Progenitor cell of endocrine pancreas (in vitro differentiated cells): ENCODE measurements at places on chromosomes 1 and 21.

- DNase-seq, result no peak
Measured at GRCh38 chr1:88735382-88735781, 51.3 kb downstream of the PKN2 start.

DNA sequence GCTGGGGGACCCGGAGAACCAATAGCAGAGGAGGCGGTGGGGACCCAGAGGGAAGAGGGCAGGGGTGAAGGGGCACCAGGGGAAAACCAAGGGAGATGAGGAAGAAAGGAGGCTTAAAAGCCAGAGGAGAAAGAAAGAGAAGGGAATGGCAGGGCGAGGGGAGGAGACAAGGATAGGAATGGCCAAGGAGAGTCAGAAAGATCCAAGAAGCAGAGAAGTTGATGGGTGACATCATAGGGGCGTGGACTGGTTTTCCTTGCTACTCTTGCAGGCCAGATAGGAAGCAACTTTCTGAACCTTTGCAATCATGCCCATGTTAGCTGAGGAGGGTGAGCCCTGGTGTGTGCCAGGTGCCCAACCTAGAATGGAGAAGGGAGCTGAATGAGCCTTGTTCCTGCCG lies 5.4 kb downstream of the NPR1 start:
- DNase-seq, result no peak

DNA sequence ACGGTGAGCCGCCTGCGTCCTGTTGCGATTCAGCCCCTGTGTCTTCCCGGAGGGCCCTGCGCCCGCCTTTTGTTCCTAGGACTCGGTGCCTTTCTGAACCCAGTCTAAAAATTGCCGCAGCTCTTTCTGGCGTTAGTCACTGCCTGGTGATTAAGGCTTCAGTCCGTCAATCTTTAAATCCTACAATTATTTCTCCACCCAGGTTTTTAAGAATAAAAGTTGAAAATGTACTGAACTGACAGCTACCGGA lies 16.2 kb upstream of the PDXK start:
- DNase-seq, result no peak

GRCh38 chr1:231159963-231160761 lies 1.7 kb upstream of the TRIM67 start:
- no peak for DNase-seq

DNA sequence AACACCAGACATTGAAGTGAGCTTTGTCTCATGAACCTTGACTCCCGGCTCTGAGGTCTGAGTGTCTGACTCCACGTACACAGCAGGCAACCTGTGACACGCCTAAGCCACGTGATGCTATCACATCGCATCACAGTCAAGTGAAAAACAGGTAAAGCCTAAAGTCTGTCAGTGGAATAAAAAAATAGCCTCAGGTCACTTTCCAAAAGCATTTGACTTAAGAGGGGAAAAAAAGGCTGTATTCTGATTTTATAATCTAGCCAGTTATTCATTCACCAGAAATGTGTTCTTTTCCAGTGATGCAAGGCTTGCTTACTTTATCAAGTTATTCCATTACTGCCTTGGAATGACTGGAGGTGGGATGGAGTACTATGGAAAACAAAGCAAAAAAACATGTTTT lies 163.2 kb upstream of the HMCN1 start:
- no peak for DNase-seq

- no peak for DNase-seq
Measured at GRCh38 chr1:106753066-106753465, 303.4 kb upstream of the PRMT6 start.

DNA sequence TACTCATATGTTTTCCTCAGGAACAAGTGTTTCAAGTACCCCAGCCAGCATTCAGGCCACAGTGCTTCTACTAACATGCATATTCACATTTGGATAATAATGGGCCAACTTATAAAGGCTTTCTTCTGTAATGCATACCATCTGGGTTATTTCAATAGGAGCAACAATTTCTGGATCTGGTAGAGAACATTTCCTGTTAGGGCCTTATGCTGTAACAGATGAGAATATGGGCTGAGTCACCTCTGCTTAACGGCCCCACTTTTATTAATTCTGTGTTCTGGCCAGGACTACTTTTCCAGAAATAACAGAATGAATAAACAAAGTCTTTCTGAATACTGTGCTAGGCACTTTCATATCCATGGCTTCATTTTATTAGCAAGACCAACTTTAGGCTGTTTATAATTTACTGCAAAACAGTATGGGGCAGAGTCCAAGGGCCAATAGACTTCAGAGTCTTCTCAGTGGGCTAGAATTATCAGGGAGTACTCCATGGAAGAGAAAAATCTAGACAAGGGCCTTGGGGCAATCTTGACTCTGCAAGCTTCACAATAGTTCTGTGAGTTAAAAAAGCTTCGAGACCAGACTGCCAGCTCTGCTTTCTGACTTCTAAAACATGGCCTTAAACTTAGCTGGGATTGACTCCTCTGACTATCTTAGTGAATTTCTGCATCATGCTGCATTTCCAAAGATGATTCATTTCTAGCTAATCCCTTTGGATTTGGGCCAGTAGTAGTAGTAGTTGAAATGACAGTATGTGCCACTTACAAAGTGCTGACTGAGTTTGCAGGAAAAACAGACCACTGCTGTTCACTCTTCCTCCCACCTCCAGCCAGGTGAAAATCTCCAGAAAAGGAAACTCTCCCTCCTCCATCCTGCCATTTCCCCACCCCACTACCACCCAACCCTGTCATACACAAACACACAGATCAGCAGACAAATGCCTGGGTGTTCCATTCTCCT lies 8.2 kb upstream of the SSX2IP start:
- no peak for DNase-seq

DNA sequence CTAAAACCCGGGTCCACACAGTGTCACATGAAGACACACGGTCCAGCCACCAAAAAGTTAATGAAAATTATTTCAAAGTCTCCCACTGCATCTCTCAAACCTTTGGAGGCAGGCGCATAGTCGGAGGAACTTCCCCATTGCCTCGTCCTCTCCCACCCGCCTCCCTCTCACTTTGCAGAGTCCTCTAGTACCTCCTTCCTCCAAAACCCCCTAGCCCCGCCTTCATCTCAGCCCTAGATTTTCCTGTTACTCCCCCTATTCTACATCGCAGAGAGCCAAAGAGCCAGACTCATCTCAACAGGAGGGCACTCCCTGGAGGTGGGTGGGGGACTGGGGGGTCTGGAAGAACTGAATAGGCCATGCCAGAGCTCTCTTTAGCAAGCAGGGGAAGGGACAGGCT lies 79.3 kb downstream of the DISP3 start:
- no peak for DNase-seq

GRCh38 chr1:110610084-110610483 lies 3.9 kb upstream of the KCNA2 start:
- DNase-seq, result no peak

- DNase-seq, result peak; percentile 64
Measured at GRCh38 chr21:39867198-39867650, at the start of gene PCP4. Gene PCP4, plus strand, starts transcription at chr21:39867438. Its CDS starts 64 bp downstream, at chr21:39867502.

DNA sequence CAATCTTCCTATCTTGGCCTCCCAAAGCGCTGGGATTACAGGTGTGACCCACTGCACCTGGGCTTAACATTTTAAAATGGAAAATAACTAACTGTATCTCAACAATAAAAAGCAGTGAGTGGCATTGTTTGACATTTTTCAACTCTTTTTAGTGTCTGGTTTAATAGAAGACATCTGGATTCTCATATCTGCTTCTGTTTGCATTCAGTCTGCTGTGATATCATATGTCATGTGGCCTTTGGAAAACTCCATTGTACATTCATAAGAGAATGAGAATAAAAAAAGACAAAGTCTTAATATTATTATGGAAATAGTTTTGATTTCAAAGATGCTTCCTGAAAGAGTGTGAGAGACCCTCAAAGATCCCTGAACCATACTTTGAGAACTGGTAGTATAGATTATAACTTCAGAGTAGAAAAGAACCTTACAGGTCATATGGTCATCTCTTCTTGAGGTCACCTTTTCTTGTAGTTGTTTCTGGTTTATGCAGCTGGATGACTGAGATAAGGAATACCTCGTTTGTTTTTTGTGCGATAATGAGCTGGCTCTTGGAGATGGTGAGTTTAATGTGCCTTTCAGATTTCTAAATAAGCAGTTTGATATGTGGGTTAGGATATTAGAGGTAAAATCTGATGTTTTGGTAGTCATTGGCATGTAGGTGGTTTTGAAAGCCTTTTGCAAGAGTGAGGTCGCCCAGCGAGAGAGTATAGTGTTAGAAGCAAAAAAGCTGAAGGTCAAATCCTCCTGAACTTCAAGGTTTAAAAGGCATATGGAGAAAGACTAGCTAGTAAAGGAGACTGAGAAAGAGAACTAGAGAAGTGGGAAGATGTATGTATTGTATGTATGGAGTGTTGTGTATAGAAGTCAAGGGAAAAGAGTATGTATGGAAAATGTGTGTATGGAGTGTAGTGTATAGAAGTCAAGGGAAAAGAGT lies 17.2 kb downstream of the CEP350 start:
- DNase-seq, result no peak

GRCh38 chr1:111332190-111332589 lies 41.5 kb downstream of the CHIA start:
- no peak for DNase-seq

GRCh38 chr1:244341455-244342450 lies 110.0 kb downstream of the ADSS2 start:
- DNase-seq, result no peak

DNA sequence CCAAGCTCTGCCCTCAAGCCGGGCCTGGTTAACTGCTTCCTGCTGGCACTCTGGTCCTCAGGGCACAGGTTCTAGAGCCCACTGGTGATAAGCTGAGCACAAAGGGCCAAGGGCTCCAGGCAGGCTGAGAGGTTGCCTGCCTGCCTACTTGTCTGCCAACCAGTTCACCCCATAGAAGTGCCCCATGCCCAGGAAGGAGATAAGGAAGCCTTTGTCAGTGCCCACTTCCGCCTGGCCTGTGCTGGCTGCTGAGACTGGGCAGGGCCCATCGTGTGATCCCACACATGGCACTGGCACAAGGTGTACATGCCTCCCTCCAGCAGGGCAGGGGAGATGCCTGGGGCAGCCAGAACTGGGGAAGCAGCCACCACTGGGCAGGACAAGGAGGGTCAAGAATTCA lies 24.1 kb downstream of the SLC9A1 start:
- no peak for DNase-seq

DNA sequence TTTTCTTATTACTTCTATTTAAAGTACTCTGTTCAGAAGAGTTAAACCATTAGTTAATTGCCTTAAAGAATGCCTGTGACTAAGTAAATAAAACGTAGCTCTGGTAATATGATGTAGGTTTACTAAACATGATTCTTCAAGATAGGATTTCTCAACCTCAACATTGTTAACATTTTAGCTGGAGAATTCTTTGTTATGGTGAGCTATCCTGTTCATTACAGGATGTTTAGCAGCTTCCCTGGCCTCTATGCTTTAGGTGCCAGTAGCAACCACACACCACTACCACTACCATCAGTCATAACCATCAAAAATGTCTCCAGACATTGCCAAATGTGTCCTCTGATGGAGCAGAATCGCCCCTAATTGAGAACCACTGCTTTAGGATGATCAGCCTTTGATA lies 10.7 kb downstream of the RPF1 start:
- no peak for DNase-seq

- DNase-seq, result peak; percentile 52
Measured at GRCh38 chr1:148334339-148335130, 148.6 kb downstream of the PPIAL4G start.

DNA sequence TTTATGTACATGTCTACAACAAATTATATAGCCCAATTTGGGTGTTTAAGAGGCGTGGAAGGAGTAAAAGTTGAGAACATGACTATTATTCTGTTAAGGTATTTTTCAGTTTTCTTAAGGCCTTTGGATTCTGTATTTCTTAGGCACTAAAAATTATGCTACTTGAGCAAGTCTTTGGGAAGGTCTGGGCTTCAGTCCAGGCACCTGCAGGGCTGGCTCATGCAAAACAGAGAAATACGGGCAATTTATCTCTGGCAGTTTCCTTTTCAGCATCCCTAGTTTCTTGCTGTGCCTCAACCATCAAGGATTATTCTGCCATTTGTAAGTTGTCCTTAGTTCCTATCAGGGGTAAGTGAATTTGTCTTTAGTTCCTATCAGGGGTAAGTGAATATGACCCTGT lies 358.8 kb upstream of the B3GALT2 start:
- DNase-seq, result no peak

DNA sequence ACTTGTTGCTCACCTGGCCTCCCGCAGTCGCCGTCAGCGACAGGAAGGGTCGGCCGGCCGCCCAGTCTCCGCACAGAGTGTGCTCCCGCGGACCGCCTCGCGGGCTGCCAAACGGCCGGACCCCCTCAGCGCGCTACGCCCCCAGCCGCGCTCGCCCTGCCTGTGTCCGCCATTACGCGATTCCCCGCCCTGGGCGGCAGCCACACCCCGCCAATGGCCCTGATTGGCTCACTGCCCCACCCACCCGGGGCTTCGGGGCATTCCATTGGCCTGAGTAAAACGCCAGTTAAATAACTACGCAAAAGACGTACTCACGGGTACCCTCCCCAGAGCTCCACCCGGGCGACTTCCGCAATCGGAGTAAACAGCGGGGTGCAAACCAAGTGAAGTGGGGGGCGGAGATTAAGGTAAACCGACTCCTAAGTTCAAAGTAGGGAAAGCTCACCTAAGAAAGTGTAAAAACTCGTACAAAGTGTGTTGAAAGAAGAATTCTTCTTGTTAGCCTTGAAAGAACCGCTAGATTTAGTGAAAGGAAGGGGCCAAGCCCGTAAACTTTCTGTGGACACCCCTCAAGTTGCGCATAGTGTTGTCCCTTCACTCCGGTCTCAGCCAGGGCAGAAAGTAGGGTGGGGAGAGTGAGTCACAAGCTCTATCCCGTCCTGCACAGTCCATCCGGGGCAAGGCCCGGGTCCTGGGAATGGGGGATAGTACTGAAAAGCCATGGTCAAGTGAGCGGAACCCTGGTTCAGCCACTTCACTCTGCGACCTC lies at the start of gene WASF2:
TSS of gene WASF2 (minus strand) at position 195 of the 769 bp plus-strand sequence. CDS start 61,277 bp downstream, outside the sequence.
- peak; percentile 97 for DNase-seq

DNA sequence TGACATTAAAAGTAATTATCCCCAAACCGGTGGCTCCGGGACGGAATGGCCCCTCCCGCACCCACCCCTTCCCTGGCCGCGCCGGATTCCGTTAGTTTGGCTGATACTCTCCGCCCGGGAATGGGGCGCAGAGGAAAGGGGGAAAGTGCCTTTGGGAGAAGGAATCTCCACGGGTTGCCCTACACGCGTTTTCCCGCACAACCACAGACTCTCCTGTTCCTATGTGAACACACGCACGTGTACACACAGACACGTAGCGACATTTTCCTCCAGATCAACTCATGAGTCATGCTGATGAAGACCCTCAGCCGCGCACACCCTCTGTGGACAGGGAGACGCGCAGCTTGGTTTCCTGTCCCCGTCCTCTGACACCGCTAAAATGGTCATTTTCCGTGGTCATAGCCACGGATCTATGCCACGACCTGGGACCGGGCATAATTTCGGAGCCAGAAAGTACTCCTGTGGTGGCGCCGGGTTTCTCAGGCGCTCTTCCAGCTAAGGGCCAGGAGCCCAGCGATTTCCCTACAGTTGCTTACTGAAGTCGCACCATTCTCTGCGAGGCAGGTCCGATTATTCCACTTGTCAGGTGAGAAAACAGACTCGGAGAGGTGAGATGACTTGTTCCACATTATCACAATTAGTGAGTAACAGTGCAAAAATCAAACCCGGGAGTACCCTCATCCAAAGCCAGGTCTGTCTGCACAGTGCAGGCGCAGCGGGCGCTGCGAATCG lies 4.0 kb upstream of the DMRTA2 start:
- no peak for DNase-seq
